NCI-H1417 treated with DMSO at 0.1 percent for 48 hours (cell line): ENCODE measurements at places on chromosomes 11 and 22.

GRCh38 chr11:76802151-76802550, 19.0 kb downstream of the TSKU start:
- DNase-seq: no peak

- DNase-seq: no peak
These were observed 142.2 kb downstream of the ST3GAL4 start for GRCh38 chr11:126497581-126498122.

- DNase-seq: no peak
These were observed 29.7 kb downstream of the SPATA19 start for GRCh38 chr11:133815636-133816035.

- no peak for DNase-seq
These were observed 23.0 kb downstream of the YDJC start for GRCh38 chr22:21606775-21607174.

DNA sequence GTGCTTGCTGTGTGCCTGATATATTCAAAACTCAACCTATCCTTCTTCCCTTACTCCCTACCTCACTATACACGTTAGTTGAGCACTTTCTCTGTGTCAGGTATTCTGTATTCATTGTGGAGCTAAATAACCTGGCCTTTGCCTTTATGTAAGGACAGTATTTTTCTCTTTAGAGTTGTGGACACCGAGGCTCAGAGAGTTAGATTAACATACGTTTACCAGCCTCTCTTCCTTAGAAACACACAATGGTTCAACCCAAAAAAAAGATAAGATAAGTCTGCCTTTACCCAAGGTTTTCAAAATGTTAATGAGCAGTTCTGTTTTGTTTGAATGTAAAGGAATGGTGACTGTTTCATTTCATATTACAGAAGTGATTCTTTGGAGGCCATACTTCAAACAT, 45.0 kb downstream of the CBL start:
- no peak for DNase-seq

DNA sequence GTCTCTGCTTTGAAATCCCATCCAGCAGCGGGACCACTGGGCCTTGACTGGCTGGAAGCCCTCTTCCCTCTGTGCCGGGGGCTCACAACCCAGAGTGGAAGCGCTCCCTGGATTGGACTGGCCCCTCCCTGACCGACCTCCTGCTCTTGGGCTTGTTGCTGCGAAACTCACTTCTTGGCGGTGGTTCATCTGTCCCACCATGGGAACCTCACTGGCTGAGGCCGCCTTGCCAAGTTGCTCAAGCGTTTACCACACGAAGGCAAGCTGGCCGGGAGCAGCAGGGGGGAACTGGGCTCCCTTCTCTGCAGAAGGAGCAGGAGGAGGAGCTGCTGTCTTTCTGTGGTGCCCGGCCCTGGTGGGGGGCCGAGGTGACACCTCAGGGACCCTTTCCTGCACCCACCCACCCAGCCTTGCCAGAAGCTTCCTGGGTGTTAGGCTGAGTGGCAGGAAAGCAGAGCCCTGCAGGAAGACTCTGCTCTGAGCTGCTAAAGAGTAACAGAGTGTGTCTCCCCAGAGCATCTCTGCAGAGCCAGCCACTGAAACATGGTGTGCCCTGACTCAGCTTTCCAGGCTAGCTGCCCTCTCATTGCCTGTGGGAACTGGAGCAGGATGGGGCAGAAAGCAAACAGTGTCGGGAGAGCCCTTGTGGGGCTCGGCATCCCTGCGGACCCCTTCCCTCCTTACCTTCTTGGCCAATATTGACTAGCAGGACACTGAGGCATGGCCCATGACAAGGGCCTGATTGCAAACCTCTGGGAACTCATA, 88.5 kb upstream of the ALX4 start:
- no peak for DNase-seq

DNA sequence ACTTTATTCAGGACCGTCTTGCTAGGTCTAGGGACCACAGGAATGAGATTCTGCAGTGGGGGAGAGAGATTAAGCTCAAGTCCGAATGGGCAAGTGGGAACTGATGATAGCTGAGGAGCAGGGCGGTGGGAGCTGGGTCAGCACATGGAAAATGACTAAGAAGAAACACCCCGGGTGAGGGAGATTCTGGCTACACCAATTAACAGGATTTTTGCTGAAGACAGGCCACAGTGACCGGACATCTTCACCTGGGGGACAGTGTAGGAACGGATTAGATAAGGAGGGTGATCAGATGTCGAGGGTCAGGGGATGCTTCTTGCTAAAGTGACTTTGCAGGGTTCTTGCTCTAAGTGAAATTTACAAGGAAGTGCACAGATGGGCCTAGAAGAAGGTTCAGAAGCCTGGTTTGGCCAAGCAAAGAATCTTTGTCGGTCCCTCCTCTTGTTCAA, 8.5 kb upstream of the DGCR8 start:
- no peak for DNase-seq

DNA sequence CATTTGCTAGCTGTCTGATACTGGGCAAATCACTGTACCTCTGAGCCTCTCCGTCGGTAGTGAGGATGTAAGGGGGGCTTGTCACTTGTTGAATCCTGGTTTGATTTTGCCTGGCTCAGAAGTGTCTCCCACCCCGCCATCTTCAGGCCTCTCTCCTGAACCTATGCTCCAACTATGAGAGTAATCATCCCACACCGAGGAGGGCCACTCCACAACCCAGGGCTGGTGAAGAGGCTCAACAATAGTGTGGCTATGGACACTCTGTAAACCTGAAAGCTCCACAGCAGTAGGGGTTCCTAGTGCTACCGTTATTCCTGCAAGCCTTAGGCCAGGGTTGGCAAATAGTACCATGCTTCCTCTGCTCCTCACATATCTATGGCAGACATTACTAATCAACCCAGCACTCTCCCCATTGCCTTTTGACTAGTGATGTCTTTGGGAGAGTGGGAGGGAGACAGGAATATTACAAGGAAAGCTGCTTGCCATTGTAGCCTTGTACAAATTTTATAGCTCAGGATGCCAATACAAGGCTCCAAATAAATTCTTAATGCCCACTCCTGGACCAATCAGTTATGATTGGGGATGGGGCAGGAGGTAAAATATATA, 134.0 kb upstream of the TEAD1 start:
- no peak for DNase-seq

GRCh38 chr11:87444993-87445392, 407.3 kb downstream of the TMEM135 start:
- DNase-seq: no peak

- no peak for DNase-seq
These were observed at the start of gene DKK3 for GRCh38 chr11:12007769-12008737. Gene DKK3 (minus strand): TSS chr11:12008626. CDS start chr11:12008582, 44 bp downstream.

- DNase-seq: no peak
These were observed 1326.6 kb downstream of the TBC1D22A start for GRCh38 chr22:48088926-48089536.

GRCh38 chr11:9665749-9666148, 1.9 kb downstream of the SWAP70 start:
- no peak for DNase-seq

DNA sequence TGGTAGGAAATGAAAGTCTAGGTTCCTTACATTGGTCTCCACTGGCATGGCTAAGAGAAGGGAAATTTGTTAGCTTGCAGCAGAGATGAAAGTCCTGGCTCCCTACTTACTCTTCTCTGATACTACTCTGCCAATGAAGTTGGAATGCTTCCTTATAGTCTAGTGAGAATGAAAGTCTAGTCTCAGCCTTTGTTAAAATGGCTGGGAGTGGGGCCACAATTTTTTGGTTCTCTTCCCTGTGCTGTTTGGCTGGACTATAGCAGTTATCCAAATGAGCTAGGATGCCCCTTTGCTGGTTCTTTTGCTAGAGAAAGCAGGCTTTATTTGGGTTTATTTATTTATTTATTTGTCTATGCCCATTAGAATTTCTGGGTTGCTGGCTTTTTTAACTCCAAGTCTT, 414.3 kb downstream of the AASDHPPT start:
- no peak for DNase-seq

DNA sequence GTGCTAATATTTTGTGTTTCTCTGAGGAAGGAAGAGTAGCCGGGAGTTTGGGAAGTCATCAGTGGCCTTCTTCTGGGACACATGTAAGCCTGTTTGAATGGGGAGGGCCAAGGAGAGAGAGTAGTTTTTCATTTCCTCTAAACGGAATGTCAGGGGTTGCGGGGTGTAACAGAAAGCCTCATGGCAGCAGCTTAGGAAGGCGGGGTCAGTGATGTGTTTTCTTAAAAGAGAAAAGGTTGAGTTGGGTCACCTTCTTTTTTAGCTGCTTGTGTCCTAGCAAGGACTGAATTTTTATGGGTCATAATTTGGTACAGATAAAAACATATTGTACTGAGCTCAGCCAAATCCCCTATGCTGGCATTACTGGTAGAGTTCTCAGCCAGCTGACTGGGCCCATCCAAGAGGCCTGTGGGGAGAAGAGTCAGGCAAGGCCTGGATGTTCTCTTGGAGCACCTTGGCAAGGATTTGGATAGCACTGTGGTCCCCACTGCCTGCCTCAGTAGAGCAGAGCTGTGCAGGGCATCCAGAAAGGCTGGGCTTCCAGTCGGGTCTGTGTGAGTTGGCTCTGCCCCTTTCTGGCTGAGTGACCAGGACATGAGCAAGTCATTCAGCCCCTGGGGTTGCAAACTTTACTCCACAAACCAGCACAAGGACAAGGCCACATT, 29.4 kb upstream of the NAV2 start:
- DNase-seq: no peak

GRCh38 chr11:111731821-111732220, 34.4 kb downstream of the PPP2R1B start:
- DNase-seq: no peak

GRCh38 chr22:46131151-46131587, 19.2 kb upstream of the PPARA start:
- DNase-seq: no peak

DNA sequence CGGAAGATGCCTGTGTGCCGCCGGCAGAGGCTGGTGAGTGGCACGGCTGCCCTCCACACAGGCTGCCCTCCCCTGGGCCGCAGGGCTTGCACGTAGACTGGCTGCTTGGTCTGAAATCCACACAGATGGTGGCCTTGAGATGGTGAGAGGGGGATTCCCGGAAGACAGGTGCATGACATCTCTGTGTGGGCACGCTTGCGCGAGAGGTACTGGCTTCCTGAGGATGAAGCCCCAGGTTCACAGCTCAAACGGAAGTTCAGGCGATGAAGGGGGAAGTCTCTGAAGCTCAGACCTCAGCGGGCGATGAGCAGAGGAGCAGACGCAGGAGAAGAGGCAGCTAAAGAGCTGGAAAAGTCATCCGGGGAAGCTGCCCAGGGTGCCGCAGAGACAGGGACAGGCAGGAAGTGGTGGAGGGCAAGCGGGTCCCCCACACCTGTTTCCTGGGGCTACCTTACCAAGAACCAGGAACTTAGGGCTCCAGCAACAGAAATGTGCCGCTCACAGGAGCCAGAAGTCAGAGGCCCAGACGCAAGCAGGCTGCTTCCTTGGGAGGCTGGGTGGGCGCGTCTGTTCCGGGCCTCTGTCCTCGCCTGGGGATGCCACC, 7.2 kb downstream of the CRELD2 start:
- DNase-seq: no peak

DNA sequence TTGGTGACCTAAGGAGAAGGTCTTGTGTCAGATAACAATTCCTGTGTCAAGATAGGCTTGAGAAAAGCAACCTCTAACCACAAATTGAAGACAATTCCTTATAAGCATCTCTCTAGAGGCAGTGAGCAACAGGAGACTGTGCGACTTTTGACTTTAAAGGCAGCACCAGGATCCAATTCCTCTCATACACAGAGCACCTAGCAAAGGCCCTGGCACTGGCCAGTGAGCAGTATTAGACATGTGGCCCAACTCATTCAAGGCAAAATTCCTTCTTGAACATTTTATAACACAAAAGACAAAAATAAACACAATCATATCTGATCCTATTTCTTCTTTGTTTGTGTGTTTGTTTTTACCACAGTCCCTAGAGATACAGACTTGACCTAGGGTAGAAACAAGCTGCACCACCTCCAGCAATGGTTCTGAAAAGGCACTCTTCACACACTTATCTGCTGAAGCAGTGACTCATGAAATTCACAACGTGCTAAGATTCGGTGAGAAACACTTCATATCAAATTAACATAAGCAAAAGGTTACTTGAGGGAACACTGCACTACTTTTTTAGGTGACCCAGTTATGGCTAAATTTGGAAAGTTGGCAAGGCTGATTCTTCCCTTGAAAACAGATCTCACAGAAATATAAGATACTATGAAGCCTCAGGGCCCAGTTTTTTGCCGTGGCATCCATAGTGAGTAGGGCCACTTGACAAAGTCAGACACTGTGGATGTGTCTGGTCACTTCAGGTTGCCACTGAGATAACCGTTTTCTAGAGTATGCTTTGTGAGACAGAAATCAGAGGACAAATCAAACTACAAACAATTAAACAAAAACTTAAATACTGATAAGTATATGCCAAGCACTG, 1018.9 kb downstream of the DLG2 start:
- DNase-seq: no peak

DNA sequence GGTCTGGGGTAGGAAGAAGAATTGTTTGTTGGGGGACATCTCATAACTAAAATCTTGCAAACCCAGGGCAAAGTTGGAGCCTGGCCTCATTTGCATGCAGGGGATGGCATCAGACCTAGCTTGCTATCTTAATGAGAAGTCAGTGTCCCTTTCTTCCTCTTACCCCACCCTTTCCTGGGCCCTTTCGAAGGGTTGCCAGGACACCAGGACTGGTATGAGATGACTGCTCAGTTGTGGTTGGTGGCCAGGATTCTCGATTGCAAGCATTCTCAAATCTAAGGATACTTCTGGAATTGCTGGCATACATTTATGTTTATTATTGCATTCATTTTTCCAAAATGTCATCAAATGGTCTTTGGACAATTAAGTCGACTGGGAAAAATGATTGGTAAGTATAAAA, 131.0 kb downstream of the SLC1A2 start:
- no peak for DNase-seq

DNA sequence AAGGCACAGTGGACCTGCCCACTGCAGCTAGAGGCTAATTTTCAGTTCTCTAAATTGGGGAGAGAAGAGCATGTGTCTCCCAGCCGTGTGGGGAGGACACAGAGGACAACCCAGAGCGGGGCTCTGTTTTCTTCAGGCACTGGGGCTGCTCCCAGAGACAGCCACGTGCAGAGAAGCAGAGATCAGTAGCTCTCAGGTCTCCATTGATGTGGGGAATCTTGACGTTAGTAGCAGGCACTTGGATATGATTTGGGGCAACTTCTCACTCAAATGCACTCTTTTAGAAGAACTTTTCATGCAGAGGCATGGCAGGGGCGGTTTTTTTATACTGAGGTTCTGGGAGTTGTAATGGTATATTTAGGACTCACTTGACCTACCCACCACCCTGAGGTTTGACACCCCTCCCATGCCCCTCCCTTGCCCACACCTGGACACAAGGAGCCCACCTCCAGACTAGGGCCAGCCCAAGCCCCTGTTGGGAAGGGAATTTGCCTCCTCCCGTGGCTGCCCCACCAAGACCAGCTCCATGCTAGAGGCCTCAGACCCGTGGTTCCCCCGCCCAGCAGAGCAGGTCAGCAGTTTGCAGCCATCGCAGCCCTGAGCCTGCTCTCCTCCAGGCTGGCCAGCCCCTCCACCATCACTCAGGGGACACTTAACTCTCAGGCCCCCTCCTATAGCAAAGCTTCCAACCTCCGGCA, 94.2 kb upstream of the RTL6 start:
- no peak for DNase-seq

GRCh38 chr11:104649002-104649401, 249.3 kb downstream of the CASP12 start:
- DNase-seq: no peak
